ENCODE measurements at places on chromosomes 6 and 20.
A peak's percentile ranks its signal among the peaks of the same experiment; 100 is the strongest.

GRCh38 chr6:133184798-133185372 lies 56.3 kb upstream of the EYA4 start:
- no peak for DNase-seq

DNA sequence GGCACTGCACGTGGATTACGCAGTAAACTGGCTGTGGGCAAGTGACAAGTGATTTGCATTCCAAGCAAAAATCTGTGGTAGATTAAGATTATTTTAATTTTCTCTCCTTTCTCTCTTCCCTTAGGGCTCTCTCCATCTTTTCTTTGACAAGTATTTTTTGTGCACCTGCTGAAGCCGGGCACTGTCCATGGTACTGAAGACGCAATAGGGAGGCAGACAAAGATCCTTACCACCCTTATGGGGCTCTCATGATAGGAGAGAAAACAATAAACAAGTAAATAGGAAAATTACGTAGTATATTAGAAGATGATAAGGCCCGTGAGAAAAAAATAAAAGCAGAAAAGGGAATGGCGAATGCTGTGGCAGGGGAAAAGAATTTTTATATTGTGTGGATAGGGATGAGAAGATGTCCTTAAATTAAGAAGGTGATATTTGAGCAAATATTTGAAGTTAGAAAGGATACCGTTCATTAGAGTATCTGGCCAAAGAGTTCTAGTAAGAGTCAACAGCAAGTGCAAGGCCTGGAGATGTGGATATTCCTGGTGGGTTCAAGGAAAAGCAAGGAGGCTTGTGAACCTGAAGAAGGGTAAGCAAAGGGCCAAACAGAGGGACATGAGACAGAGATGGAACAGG lies 146.0 kb downstream of the LAMP5 start:
- DNase-seq = no peak

GRCh38 chr6:42748203-42748898 lies 2.4 kb upstream of the TBCC start:
- no peak for DNase-seq

- DNase-seq = no peak
Observed at GRCh38 chr20:6152777-6153176, 29.9 kb upstream of the FERMT1 start.

DNA sequence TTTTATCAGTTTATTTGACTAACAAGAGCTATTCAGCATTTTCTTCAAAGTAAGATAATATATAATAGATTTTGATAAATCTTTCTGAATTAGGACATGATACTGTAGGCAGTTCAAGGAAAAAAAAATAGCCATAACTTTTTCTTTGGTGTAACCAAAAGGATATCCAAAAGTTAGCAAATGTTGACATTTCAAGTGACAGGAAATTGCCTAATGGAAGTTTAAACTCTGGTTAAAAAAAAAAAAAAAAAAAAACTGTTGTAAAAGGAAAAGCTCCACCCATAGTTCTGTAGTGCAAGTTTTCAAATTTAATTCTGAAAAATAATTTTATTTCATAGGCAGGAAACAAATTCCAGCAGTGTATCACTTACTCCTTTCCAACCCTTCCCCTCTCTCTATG lies 18.8 kb downstream of the HEBP2 start:
- DNase-seq = no peak

GRCh38 chr6:66094615-66095014 lies 387.6 kb upstream of the EYS start:
- no peak for DNase-seq

DNA sequence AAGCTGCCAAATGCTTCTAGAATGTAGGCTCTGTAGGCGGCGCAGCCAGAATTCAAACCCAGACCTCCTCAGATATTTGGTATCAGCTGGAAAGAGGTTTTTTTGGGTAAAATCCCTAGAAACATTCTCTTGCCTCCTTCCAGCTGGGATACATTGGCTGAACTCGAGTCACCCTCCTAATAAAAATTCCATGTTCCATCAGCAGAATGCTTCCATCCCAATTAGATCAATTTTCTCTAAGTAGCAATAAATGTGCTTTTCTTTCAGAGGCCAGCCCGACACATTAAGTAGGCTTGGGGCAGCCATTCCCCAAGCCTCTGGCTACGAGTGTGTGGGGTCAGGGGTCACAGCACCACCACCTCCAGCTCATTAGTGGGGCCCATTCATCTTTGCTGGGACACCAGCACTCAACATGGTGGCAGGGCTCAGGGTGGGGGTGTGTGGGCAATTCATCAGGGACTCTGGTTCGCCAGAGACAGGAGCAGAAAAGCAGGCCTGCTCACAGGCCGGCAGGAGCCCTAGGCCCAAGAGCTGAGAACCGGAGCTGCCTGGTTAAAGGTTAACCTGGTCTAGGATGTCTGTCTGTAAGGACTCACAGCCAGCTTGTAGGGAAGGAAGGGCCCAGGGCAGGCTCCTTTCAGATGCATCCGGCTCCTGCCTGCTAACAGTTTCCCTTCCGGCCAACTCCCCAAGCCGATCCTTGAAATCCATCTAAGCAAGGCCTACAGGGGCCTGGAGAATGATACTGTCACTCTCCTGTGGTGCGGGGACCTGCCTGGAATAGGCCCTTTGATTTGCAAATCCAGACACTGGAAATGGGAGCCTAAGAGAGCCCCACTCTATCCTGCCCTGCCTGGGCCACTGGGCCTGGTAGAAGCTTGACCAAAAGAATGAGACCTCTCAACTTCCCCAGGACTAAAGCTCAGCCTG lies 159.1 kb upstream of the TOP1 start:
- DNase-seq = no peak

DNA sequence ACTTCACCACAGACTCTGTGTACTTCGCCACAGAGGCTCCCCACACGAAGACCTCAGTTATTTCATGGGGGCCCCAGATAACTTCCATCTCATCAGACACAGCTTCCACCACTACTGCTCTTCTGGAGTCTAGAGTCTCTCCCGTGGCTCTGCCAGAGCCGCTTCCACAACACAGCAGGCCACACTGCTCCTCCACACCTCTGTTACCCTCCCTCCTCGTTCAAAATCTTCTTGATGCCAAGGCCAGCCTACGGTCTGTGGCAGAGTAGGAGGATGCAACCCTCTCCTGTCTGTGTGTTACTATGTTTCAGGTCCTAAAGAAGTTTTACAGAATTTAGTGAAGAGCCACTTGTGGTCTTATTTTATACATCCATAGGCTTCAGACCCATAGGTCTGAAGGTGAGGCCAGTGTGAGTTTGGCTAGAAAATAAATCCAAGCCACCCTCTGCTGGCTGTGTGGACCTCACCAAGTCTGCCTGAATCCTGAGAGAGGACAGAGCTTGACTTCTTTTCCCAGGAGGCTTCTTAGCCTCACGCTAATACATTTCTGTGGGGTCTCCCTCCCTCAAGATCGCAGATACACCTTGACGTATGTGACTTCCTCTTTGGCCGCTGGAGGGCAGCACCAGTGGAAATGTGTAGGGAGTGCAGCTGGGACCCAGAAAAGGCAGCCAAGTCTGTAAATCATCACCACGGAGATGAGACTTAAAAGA lies 197.7 kb downstream of the FAXC start:
- peak; percentile 56 for DNase-seq

DNA sequence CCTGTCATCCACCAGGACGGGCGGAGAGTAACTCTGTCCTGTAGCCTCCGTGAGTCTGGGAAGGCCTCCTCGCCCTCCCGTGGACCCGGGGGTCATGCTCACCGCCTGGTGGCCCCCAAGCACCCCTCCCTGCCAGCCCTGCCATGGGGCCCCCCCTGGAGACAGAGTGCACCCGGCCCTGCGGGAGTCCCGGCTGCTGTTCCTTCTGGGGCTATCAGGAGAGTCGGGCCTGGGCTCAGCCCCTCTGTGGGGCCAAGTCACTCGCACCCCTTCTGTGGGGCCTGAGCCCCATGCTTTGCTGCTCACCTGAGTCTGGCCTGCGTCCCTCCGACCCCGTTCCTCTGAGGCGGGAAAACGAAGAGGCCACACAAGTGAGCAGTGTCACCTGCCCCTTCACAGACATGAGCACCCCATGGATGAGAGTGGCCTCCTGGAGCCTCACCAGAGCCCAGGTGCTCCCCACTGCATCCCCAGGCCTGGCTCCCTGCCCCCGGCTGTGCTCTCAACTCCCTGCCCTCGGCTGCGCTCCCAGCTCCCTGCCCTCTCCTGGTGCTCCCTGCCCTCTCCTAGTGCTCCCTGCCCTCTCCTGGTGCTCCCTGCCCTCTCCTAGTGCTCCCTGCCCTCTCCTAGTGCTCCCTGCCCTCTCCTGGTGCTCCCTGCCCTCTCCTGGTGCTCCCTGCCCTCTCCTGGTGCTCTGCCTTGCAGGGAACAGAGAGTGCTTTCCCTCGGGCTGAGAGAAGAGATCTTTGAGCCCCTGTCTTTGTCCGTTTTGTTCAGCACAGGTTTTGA lies 4.6 kb upstream of the CHRNA4 start:
- no peak for DNase-seq

DNA sequence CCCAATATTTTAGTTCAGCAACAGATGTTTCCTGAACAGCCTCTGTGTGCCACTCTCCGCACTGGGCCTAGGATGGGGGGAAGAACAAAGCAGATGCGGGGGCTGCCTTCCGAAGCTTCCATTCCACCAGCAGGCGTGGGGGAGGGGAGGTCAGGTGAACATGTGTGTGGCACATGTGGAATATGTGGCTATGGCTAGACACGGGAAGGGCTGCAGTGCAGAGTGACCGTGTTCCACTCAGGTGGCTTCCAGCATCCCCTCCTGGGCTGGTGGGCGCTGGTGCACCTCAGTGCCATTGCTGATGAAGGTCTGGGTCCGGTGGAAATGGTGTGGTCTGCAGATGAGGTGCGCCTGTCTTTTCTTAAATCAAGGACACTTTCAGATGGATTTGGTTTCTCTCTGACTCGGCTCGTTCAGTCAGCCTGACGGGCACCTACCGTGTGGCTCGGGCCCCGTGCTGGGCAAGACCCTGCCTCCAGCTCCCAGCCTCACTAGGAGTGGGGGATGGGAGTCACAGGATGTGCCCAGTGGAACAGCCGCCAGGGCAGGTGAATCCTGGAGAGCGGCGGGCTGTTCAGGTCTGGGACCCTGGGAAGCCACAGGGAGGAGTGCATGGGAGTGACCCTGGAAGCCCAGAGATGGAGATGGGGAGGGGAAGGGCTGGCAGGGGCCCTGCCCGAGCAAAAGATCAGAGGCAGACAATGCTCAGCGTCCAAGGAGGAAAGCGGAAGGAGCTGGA lies 111.0 kb downstream of the SYCP2 start:
- no peak for DNase-seq

- no peak for DNase-seq
Observed at GRCh38 chr20:50695135-50695872, 4.0 kb upstream of the RIPOR3 start.

GRCh38 chr6:89160331-89161092 lies 14.7 kb downstream of the PM20D2 start:
- DNase-seq = no peak

DNA sequence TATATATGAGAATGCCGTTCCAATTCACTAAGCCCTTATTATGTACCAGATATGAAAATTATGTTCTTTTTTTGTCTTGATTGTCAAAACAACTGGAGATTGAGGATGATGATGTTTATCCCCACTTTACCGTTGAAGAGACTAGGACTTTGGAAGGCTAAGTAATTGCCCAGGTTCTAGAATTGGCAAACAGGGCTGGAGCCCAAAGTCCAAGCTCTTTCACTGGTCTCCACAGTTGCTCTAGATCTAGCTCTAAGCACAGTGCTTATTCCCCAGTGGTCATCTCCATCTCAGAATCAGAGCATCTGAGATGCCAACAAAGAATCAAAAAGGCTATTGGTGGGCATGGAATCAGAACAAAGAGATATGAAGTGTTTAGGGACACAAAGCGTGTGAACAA lies 215.3 kb upstream of the FOXA2 start:
- no peak for DNase-seq

DNA sequence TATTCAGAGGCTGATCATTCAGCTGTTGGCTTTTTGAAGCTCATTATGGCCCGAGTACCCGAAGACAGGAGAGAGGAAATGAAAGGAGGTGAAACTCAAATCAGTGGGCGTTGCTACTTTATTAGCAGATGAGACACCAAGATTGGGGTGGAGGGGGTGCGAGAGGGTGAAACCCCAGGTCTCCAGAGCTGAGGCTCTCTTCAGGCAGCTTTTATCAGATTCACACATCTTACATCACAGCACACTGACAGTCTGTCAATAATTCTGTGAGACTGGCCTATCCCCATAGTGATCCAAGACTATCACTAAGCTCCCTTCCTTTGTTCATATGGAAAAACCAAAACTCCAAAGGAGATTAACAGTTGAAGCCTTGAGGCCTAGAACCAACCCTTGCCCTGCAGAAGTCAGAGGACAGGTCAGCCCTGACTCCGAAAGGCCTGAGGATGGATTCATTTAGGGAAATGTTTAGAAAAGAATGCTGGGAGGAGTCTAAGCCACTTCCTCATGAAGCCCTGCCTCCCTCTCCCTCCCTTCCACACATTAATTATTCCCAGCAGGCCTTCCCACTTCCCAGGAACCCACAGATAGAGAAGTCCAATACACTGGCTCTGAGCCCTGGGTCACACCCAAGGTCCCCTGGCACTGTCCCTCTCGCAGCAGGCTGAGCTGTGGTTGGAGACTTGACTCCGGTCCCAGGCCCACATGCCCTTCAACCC lies 23.2 kb downstream of the TRERF1 start:
- DNase-seq = no peak

DNA sequence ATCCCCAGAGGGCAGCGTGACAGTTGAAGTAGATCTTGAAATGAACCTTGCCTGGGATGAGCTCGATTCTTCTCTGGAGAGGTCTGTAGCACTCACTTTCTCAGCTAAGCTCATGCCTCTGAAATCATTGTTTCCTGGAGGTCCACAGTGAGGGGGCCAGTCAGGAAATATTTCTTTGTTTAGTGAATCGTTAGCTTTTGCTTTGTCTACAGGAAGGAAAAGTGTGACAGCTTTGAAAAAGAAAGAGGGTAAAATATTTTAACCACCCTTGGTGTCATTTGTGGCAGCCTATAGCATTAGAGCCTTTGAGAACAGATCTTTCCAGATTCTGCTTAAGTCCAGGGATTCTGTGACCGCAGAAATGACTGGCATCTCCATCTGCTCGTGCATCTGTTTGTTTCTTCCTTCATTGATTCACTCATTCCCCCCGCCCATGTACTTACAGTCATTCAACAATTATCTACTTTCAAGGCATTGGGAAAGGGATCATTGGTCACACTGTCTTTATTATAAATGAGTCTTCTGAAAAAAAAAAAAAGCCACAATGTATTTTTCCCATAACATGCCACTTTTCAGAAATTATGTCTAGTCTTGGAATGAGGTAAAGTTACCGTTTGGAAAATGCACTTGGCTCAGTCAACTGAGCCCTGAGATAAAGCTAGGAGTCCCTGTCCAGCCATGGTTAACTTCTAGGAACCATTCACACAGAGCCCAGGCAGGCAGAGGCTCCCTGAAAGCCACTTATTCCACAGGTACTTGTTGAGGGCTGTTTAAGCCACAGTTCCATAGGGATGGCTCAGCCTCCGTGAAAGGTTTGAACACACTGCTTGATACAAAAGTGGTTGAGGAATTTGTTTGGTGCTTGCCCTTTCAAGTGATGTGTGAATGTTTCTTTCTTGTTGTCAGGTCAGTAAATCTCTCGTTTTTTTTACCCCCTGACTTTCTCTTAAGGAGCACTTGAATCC lies 86.0 kb downstream of the TIAM2 start:
- no peak for DNase-seq

GRCh38 chr6:56399672-56400263 lies 152.4 kb upstream of the COL21A1 start:
- DNase-seq = no peak

- no peak for DNase-seq
Observed at GRCh38 chr6:112338166-112338709, 8.9 kb upstream of the RFPL4B start.

- no peak for DNase-seq
Observed at GRCh38 chr20:1790386-1790785, 104.8 kb upstream of the SIRPA start.

GRCh38 chr20:34210271-34210670 lies 31.0 kb upstream of the ASIP start:
- DNase-seq = no peak

All from stimulated activated CD4-positive, alpha-beta T cell treated with anti-CD3 and anti-CD28 coated beads, Interleukin-4, amount 100 ng/mL, for 48 hours (primary cell).